IPS-NIHi11 (cell line): ENCODE measurements at places on chromosomes 6 and 20.

DNA sequence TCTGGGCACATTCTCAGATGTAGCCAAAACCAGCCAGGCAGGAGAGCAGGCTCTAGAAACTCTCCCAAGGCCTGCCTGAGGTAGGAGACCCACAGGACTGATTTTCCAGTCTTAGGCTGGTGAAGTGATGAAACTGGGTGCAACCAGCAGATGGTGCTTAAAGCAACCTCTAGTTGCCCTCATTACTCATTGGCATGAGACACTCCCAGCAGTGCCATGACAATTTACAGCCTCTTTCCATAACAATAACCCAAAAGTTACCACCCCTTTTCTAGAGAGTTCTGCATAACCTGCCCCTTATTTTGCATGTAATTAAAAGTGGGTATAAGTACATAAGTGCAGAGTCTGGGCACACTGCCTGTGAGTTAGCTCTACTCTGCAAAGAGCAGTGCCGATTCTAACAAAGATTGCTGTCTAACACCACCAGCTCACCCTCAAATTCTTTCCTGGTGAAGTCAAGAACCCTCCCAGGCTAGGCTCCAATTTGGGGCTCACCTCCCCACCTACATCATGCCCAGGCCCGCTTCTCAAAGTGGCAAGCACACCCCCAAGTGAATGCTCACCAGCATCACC lies 14.4 kb upstream of the GPR6 start:
- DNase-seq, result no peak

DNA sequence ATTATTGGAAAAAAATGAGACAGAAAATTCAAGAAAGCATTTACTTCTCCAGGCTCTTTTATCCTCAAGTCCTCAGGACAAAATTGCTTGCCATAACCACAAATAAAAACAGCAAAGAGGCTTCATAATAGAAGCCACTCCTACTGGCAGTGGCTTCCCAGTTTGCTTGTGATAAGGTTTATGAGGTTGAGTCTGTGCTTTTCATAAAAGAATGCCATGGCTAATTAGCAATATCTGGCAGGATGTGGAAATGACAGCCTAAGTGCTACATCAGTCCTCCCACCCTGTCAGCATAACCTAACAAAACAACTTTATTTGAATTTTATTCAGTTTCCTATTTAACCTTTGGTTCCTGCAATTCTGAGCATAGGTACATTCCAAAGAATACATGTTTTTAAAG lies 80.9 kb upstream of the HTR1E start:
- DNase-seq, result no peak

GRCh38 chr6:3252369-3252768 lies 6.4 kb upstream of the PSMG4 start:
- DNase-seq, result no peak

DNA sequence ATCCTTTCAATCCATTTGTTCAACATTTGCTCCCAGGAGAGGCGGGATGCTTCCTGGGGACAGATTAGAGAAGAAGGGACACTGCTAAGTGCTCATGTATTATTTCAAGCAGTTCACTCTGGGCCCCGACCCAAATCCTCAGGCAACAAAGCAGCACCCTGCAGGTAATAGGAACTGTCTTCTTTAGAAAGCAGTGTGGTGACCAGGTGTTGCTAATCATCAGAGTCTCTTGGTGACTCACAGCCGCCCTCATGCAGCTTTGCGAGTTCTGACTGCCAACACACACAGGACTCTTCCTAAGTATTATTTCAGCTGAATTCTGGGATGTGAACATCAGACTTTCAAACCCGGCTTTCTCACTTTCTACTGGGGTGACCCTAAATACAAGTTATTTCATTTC lies 356.4 kb downstream of the PRKN start:
- no peak for DNase-seq

DNA sequence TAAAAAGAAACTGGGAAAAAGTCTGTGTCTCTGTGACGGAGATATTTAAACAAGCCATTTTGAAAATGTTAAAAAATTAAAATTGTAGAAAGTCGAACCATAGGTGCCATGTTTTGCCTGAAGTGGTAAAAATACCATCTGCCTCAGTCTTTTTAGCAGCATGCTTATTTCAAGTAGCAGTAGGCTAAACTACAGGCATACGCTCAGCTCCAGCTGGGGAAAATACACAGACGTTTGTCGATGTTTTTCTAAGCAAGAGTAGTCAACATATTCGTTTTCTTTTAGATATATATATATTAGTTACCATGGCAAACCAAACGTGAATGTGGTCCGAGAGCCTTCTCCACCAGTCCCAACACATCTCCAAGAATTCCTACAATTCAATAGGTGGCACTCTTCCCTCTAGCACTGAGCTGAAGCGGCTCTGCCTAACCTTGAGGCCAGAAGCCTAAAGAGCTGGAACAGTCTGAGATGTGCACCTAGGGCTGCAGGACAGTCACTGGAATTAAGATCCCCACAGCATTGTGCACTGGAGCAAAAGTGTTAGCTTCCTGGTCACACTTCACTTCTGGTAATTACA lies 70.2 kb upstream of the BEND3 start:
- DNase-seq, result peak; percentile 35

- DNase-seq, result no peak
Measured at GRCh38 chr6:47665112-47665511, 33.3 kb upstream of the ADGRF4 start.

DNA sequence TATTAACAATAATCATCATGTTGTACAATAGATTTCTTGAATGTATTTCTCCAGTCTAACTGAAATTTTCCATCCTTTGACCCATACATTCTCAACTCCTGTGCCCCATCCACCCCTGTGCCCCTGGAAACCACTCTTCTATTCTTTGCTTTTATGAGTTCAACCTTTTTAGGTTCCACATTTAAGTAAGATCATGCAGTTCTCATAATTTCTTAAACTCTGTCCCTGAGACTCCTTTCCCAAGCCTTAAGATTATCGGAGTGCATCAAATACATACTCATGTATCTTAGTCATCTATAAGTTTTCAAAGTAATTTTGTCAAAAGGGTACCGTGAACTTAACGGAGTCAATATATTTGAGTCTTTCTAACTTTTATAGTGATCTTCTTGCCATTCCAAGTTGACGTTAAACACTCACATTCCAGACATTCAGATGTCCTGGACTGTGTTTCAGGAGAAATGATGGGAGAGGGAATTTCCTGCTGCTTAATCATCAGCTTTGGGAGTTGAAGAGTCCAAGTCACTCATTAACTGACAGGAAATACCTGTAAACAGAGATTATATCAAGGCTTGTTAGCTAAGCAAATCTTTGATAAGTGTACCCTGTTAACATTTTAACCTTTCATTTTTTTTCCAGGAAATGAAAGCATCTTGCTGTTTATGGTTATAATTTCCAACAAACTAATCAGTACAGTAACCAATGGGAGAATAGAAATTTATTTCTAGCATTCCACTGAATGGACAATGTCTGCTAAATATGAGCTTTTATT lies 73.3 kb downstream of the ADGRG6 start:
- no peak for DNase-seq

DNA sequence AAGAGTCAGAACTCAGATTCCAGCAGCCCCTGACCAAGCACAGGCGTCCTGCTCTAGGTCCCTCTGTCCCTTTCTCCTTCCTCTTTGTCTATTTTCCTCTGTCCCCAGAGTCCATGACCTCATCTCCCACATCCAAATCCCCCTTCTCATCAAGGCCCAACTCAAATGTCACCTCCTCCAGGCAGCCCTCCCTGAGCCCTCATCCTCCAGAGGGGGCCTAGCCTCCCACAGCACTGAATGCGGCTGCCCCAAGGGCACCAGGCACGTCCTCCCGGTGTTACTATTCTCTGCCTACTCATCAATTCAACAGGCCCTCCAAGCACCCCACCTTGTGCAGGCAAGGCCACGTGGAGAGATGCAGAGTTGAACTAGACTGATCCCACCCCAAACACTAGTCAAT lies 49.7 kb downstream of the GRM4 start:
- DNase-seq, result no peak

DNA sequence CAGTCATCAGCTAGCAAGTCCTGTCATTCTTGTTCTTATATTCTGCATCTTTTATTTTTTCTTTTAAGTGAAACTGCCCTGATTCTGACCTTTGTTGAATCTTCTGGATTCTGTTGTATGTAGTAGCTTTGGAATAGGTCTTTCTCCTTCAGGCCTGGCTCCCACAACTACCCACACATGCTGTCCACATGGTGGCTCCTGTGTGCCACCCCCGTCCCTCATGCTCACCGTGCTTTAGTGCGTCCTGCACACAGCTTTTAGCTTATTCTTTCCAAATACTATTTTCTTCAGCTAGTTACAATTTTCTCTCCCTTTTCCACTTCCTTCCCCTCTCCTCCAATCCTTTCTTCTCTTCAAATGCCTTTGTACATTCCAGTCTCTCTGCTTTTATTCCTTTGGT lies 61.8 kb downstream of the CTNNBL1 start:
- no peak for DNase-seq

GRCh38 chr6:134519465-134519864 lies 201.6 kb upstream of the SGK1 start:
- no peak for DNase-seq

GRCh38 chr20:62407221-62407992 lies at the start of gene CABLES2:
Gene CABLES2, minus strand, starts transcription at chr20:62407285. Its CDS starts 9 bp downstream, at chr20:62407276.
- DNase-seq, result peak; percentile 98
